GM04504 (cell line): ENCODE measurements at places on chromosomes 6 and 20.

GRCh38 chr6:5524110-5524509, 262.8 kb downstream of the FARS2 start:
- no peak for DNase-seq

GRCh38 chr6:42572523-42572922, 8.7 kb downstream of the UBR2 start:
- no peak for DNase-seq

DNA sequence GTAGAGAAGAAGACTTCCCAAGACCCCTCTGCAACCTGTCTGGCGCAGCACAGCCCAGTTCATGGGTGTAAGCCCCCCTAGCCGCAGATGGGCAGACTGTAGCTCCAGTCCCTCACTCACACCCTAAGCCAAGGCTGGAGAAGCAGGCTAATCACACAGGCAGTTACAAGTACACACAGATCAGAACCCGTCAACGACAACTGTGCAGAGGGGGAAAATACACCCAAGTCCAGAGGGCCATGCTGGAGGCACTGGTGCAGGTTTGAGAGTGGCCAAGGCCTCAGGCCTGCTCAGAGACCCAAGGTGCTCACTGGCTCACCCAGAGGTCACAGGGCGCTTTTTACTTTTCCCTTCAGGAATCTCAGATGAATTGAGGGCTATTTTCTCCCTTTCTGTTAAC, 106.1 kb downstream of the NOL4L start:
- DNase-seq: no peak

DNA sequence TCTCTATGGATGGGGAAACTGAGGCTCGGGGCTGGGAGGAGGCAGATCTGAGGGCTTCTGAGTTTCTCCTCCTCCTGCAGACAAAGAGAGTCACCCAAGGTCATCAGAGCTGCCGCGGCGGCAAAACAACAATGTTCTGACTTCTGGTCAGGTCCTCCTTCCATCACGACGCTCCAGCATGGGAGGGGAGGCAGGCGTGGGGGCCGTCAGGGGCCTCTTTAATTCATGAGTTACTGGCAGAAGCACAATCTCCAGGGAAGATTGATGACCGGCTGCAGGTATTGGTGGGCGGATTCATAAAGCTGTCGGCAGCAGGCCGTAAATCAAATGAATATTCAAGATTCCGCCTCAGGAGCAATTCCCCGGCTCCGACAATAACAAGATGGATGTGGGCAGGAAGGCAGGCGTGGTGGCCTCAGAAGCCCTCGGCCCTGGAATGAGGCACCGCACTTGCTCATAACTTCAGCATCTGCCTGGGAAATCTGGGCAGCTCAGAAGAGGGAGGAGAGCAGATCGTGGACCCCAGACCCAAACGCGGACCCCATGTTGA, 19.1 kb downstream of the PCK1 start:
- DNase-seq: no peak

DNA sequence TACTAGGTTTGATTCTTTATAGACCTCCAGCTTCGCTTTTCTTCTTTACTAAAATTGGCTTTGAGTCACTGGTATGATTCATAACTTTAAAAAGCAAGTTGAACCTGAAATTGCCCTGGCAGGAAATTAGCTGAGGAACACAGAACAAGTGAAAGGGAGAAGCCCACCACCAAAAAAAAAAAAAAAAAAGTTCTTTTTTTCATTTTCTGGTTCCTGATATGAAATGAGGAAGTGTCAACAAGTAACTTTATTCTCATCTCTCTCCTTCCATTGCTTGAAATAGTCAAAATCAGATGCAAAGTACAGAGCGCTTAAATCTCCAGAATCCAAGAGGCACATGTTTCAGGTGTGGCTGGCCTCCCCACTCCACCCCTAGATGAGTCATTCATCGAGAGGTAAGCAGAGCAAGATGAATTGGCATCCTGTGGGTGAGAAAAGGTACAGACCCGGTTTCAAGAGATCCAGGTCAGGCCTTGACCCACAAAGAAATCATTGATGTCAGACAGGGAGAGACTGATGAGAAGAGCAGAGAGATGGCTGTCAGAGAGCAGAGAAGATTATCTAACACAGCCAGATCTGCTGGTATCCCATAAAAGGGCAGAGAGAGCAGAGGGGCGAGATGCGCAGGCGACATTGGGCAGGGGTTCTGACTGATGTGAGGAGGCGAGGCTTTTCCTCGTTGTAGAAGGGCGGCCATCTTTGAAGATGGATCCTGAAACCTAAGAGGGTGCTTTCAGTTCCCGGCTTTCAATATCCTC, 54.8 kb upstream of the MBOAT1 start:
- DNase-seq: no peak

- DNase-seq: no peak
These were observed 229.3 kb upstream of the TENT5A start for GRCh38 chr6:81981812-81982211.
